ENCODE measurements at places on chromosomes 12 and 14. TPM values are rescaled to one million over a fixed set of nuclear protein-coding genes. Genes with fewer than 3 reads are reported as not detected.

DNA sequence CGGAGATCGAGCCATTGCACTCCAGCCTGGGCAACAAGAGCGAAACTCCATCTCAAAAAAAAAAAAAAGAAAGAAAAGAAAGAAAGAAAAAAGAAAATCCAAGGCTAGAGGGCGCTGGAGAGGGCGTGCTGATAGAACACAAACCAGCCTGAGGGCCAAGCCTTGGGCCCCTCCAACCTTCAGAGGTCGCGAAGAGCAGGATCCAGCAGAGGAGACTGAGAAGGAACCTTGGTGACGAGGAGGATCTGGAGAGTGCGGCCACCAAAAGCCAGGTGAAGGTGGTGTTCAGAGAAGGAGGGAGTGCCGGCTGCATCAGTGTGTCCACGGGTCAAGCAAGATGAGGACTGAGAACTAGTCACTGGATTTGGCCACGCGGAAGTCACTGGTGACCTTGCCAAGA, 4.1 kb upstream of the DYNC1H1 start:
- no peak for DNase-seq

GRCh38 chr14:67683842-67684241, 9.4 kb upstream of the VTI1B start:
- DNase-seq, result no peak

GRCh38 chr14:92589213-92589852, 75.8 kb downstream of the RIN3 start:
- no peak for DNase-seq

DNA sequence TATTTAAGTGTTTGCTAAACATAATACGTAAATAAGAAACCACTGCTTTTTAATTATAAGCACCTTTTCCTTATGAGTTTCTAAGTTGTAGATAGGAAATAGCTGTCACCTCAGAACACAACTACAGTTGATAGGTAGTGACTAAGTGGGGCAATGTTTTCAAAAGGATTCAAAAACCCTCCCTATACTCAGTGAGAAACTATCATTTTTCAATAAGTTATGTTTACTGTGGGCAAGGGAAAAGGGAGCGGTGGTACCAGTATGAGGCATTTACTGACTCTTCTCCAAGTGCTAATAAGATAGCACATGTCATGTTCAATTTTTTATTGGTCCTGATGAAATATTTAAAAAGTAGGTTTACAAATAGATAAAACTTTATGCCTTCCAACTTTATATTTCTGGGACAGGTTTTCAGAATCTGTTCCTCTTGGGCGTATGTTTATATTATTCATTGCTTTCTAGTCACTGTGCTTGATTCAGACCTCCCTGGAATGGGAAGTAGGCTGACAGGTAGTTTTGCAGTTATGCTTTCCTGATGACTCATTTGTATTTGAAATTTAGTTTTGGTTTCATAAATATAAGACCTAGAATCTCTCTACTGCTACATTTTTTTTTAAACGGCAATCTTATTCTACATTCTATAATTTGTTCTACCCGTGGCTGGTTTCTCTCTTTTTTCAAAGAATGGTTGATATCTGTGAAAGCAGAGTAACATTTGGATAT, 153.1 kb downstream of the TMEM117 start:
- no peak for DNase-seq

- no peak for DNase-seq
Observed at GRCh38 chr12:111285200-111285599, 83.7 kb downstream of the PHETA1 start.

CAPZA3 gene
- not detected for total RNA-seq

All from chondrocyte (in vitro differentiated cells).